Jurkat, Clone E6-1 (cell line): ENCODE measurements at places on chromosomes 7 and 10.
A peak's percentile ranks its signal among the peaks of the same experiment; 100 is the strongest.

GRCh38 chr7:2287745-2288144 lies 26.5 kb downstream of the SNX8 start:
- DNase-seq = no peak

- DNase-seq = no peak
Observed at GRCh38 chr7:29622335-29623265, 59.0 kb downstream of the PRR15 start.

DNA sequence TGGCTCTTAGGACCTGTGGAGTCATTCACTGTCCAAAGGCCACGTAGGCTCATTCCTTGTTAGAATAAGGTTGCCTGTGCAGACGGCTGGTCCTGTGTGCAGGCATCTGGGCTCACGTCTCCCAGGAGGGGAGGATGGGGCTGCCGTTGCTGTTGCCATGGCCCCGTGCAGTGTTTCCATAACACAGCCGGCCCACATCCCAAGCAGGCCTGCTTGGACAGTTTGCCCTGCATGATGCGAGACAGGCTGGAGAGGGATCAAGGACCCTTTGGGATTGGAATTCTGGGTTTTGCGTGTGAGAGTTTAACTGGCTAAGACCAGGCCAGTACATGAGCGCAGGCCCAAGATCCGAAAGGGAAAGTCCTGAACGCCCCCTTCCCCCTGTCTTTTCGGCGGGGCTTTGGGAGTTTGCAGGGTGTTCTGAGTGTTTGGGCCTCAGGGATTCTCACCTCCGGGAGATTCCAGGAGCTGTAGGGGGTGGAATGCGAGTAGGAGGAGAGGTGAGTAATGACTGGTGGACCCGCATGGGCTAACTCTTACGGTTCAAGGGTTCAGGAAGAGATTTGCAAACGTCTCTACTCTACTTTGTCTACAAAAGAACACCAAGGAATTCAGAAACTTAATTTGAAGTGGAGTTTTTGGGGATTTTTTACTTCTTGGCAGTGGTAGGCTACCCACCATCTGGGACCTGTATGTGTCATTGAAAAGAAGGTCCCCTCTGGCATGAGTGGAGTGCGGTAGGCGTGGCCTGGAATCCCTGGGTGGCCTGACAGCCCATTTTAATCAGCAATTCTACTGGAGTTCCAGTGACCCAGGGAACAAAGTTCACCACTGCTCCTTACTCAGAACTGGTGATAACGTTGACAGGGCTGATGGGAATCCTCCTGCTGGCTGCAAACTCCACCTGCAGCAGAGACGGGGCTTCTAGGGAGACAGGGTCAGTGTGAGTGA lies 125.4 kb downstream of the ITIH5 start:
- no peak for DNase-seq

DNA sequence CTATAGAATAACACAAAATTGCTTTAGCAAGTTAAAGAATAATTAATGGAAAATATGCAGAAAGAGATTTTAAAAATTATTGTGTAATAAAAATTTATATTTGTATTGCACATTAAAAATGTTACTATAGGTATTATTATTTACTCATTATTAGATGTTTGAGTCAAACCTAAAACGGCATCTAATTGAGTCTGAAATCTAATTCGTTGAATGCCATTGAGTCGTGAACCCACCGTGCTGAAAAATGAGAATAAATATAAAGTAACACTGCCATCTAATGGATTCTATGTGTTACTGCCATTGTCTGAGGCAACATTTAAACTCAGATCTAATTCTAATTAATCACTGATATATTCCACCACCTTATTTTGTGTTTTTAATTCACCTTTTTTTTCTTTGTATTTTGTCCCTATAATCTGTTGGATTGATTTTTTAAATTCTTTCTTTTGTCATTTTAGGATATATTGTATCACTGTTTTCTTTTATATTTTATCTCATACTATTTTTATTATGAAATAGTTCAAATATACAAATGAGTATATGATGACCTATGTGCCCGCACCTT lies 62.2 kb downstream of the SAMD9 start:
- peak; percentile 57 for DNase-seq

GRCh38 chr10:124131172-124131571 lies 37.8 kb upstream of the CHST15 start:
- DNase-seq = no peak

GRCh38 chr7:77933394-77933793 lies 134.8 kb downstream of the PHTF2 start:
- DNase-seq = no peak

DNA sequence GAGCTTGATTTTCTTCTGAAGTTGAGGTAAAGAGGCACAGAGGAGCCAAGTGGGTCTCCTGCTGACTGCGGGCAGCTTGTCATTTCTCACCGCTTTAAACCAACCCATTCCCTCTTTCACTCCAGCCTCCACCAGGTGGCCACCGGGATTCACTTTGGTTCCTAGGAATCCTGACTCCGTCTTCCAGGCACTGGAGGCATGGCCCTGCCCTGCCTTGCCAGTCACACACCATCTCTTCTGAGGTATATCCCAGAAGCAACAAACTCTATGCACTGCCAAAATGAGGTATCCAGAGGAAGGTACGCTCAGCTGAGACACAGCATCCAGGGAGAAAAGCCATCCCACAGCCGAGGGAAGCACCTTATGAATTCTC lies 280.8 kb downstream of the TNS3 start:
- no peak for DNase-seq

- no peak for DNase-seq
Observed at GRCh38 chr7:3309140-3309539, 8.1 kb downstream of the SDK1 start.

GRCh38 chr7:112080441-112080840 lies 125.8 kb downstream of the DOCK4 start:
- DNase-seq = no peak

DNA sequence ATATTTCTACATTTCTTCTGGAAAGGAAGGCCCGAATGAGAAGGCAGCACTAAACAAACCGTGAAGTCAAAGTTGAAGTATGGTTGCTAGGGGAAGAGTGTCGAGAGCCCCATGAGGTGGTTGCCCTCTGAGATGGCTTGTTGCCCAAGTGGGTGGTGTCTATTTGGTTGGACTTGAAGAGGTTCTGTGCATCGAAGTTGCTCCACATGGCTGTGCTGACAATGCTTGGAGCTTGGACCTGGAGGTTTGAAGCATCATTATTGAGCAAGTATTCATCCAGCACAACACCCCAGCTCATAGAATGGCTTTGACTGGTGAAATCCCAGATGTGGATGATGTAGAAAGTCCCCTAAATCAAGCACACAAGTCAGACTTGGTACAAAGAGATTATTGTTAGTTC lies 165.2 kb upstream of the CDCA7L start:
- DNase-seq = no peak

DNA sequence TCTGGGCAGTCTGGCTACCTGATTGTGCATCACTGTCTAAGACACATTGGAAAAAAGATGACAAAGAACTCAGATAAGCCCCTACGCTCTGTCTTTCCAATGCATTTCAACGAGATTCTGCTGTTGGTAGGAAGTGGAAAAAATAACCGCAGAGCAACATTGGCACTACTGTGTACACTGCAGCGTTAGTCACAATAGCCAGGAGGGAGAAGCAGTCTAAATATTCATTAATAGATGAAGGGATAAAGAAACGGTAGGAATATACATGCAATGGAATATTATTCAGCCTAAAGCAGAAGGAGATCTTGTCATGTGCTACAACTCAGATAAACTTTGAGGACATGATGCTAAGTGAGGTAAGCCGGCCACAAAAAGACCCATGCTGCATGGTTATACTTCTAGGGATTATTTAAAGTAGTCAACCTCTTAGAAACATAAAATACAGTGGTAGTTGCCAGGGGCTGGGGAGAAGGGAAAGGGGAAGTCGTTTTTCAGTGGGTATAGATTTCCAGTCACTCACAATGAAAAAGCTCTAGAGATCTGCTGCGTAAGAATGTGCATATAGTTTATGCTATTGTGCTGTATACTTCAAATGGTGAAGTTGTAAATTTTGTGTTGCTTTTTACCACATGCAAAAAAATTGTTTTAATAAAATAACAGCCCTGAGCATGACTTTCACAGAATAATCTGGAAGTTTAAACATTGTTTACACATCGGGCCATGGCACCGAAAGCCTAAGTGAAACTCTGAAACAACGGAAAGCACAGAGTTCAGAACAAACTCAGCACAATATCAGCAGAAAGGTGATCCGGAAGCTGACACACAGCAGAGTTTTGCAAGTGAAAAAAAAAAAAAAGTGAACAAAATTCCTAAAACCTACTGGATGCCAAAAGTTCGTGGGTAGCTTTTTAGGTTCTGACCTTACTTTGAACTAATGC lies 40.1 kb downstream of the ELMO1 start:
- DNase-seq = peak; percentile 54

DNA sequence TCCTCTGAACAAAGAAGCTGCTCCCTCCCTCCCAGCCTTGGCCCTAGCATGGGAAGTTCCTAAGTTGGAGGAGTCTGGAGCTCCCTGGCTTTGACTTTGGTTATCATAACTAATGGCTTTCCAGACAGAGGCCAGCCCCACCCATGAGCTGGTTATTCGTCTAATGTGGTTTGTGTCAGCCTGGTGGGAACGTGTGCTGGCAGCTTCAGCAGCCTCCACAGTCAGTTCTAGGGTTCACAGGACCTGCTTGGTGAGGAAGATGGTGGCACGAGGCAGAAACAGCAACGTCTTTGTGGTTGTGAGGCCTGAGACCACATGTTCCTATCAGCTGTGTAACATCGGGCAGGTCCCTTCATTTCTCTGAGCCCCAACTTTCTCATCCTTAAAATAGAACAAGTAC lies 103.1 kb downstream of the PAXIP1 start:
- peak; percentile 85 for DNase-seq

- no peak for DNase-seq
Observed at GRCh38 chr10:125795128-125795527, 19.5 kb upstream of the MMP21 start.

DNA sequence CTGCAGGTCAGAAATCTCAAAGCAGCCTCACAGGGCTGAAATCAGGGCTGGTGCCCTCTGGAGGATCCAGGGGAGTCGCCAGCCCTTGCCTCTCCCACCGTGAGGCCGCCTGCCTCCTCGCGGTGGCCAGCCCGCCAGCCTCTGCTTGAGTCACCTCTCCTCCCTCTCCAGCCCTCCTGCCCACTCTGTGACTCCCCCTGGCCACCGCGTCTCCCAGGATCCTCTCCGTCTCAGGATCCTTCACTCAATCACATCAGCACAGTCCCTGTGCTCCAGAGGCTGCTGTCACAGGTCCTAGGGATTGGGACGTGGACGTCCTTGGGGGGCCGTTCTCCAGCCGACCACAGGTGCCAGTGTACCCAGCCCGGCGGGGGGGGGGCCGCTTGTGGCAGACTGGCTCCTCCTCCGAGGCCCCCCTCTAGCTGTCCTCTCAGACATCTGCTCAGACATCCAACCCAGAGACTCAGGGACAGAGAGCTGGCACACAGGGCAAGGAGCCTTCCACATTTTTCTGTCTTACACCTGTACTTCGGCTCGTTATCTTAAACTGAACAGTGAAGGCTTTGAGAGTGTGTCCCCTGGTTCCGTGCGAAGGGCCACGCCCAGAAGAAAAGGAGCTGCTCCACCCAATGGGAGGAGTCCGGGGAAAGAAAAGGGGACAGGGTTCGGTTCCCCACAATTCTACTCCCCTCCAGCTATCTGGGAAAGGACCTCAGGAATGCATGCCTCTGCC lies 9.4 kb upstream of the PPP2R2D start:
- no peak for DNase-seq

GRCh38 chr10:33150889-33151288 lies 183.6 kb downstream of the NRP1 start:
- DNase-seq = no peak

- no peak for DNase-seq
Observed at GRCh38 chr7:140998715-140999114, 16.0 kb downstream of the MRPS33 start.

DNA sequence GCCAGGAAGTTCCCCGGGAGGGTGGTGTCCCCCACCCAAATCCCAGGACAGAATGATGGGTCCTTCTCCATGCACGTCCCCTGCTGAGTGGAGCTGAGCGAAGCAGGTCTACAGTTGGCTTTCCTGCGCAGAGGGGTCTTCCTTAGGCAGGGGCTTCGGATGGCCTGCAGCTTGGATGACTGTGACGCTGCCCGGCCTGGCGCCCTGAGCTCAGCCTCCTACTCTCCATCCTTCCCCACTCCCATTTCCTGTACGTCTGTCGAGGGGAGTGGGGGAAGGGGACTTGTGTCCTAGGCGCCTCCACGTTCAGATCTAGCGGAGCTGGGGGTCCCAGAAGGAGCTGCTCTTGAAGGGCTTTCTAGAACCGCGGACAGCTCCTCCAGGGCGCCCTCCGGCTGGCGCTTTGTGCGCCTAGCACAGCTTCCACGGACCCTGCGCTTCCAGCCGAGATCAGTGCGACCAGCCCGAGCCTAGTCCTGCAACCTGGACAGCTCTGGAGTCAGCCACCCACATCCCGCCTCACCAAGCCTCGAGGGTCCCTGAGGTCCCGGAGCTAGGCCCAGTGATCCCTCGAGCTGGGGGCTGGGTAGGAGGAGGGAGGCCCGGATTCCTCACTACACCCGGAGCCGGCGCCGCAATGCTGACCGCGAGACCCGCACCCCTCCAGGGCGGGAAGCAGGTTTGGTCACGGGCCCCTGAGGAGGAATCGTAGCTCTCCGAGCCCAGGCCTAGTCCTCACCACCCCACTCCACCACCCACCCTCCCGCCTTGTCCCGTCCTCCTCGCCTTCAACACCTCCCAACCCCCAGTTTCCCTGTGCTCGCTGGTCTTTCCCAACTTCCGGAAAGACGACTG lies 1.9 kb downstream of the GRID1 start:
- no peak for DNase-seq

DNA sequence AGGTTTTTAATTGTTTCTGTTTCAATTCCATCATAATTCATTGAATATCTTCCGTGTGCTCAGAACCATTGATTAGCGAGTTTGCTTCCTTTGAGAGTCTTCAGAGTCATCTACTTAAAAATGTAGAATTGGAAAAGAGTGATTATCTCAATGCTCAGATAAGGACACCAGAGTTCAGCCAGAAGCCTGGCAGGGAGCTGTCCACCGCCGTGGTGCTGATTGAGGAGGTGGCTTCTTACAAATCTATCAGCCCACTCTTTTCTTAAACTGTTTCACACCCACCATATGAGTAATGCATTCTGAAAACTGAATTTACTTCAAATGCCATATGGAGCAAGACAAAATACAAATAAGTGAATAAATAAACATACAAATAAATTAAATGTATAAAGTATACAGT lies 79.3 kb downstream of the INSYN2A start:
- DNase-seq = peak; percentile 67

GRCh38 chr7:92910976-92911375 lies 74.6 kb upstream of the CDK6 start:
- DNase-seq = no peak

- no peak for DNase-seq
Observed at GRCh38 chr10:35219292-35219691, 92.6 kb downstream of the CREM start.

GRCh38 chr7:1041551-1042491 lies 2.5 kb upstream of the GPR146 start:
- DNase-seq = no peak

DNA sequence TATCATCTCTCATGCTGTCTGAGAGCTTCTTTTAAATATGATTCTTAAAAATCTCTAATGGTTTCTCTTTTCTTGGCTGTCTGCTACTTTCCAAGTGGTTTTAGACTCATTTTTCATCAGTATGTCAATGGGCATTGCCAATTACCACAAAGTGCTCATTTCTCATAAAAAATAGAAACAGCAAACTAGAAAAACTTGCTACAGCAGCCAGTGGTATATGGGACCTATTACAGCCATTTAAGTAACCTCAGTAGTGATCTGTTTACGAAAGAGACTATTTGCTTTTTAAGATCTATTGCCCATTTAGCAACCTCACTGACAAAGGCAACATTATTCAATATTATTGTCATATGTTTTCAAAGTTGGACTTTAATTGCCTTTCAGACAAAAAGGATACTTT lies 207.1 kb upstream of the RHOBTB1 start:
- DNase-seq = no peak

GRCh38 chr7:43585562-43585961 lies 2.7 kb downstream of the STK17A start:
- DNase-seq = no peak
